ENCODE measurements at places on chromosomes 5 and 9.

DNA sequence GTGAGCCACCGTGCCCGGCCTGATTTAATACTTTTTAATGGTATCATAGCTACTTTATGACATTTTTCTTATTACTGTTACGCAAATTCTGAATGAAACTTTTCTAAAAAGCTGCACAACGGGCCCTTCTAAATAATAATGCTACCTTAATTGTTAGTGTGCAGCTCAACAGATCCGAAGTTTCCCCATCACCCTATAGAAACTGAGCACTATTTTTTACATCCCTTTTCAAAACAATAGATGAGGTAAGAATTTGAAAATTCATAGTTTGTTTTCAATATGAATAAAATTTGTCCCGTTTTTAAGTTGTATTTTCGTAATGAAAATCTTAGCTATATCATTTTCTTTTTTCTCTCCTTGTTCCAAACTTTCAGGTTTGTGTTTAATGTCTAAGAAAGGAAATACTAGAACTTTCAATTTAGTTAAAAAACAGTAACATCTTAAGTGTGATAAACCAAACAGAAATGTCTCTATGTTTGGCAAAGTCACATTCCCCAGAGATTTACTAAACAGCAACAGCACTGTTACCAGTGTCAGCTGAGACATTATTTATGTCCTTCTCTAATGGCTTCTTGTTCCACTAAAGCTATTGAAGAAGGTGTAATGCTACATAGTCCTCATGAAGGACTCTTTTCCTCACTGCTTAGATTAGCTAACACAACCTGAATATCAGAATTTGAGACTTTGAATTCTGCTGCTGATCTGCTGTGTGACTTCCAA lies 22.9 kb downstream of the KIF2A start:
- no peak for DNase-seq

- DNase-seq = no peak
Measured at GRCh38 chr9:127506814-127507750, 55.8 kb downstream of the LRSAM1 start.

DNA sequence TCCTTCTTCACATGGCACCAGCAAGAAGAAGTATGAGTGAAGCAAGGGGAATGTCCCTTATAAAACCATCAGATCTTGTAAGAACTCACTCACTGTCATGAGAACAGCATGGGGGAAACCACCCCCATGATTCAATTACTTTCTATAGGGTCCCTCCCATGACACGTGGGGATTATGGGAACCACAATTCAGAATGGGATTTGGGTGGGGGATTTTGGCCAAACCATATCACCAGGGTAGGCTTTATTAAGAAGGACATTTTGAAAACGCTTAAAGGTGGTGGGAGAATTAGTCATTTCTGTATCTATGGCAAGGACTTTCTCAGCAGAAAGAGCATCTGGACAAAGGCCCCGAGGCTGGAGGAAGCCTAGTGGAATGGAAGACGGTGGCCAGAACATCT lies 100.2 kb upstream of the ADAMTS16 start:
- no peak for DNase-seq

DNA sequence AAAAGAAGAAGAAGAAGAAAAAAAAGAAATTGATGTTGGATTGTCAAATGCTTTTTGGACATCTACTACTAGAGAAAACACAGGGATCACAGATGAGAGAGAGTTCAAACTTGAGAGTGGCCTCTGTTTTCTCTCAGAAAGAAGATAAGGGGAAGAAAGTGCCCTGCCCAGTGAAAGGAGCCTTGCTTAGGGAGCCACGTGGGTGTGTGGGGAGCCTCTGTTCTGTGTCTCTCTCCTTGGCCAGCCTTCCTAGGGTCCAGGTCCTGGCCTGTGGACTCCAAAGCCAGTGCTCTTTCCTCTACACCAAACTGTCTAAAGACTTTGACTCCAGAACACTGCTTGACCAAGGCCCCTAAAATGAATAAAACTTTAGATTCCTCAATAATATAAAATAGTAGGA lies 22.0 kb upstream of the COL15A1 start:
- no peak for DNase-seq

- DNase-seq = no peak
Measured at GRCh38 chr9:74755355-74755754, 132.4 kb downstream of the TRPM6 start.

DNA sequence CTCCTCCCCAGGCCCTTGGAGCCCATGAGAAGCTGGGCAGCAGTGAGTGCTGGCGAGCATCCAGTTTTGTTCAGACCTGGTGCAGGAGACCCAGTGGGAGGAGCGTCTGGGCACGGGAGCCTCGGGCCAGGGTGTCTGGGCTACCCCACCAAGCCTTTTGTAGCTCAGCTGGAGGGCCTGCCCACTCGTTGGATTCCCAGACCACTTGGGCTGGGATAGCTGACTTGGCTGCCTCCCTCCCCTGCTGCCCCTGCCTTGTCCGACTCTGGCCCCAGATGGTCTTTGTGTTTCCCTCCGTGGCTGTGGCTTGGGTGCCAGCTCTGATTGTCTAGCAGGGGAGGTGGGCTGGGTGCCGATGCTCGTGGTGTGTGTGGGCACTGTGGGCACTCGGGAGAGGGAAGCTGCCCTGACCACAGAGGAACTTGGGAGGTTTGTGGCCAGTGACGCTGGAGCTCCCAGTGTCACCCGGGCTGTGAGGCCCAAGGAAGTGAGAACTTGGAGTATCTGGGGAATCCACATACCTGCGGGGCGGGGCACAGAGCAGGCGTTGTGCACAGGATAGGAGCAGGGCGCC lies 47.3 kb downstream of the WNK2 start:
- no peak for DNase-seq

DNA sequence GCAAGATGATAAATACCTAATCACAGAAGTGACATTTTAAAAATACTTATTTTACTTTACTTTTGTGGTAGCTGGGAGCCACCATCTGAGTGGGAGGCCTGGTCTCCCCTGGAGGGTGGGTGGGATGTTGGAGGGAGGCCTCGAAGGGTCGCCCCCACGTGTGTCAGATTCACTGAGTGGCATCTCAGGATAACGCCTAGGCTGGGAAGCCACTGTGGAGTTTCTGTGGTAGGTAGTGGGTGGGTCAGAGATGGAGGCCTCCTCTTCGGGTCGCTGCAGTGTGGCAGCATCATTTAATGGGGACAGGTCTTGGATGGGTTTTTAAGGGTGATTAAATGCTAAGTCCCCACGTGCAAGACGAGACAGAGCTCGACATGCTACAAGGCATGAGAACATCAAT lies 1154.8 kb upstream of the CDH18 start:
- no peak for DNase-seq

GRCh38 chr5:133930813-133931090 lies 37.7 kb downstream of the C5orf15 start:
- DNase-seq = no peak

DNA sequence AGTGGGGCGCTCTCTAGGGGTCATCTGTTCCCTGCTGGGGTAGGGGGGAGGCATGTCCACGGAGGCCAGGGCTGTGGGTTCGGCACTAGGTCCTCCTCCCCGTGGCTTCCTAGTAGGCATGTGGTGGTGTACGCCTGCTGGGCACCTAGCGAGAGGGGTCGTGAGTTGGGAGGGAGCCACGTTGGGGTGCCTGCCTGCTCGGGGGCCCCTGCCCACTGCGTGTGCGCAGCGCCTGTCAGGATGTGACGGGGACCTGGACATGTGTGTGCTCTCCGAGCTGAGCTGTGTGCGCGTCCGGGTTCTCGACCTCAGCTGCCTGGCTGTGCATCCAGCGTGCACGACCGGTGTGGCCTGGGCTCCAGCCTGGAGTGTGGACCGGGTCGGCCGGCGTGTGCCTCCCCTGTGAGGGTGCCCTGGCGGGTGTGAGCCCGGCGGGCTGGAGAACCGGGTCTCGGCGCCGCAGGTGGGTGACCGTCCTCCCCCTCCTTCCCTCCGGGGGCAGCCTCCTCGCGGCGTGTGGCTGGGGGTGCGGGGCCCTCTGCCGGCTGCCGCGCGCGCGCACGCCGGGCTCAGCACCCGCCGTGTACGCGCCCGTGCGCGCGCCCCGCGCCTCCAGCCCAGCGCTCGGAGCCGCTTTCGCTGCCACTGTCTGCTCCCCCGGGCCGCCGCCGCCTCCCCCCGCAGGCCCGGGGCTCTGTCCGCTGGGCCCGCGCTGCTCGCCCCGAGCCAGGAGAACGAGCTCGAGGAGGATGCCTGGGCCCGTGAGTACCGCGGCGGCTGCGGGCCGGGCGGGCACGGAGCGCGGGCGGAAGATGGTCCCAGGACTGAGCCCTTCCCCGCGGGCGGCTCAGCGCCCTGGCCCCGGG lies at the start of gene PRR7:
TSS of gene PRR7 (plus strand) at position 615 of the 866 bp plus-strand sequence. CDS start 8,254 bp downstream, outside the sequence.
- DNase-seq = peak; percentile 43

GRCh38 chr5:4547547-4547946 lies 592.6 kb upstream of the ADAMTS16 start:
- no peak for DNase-seq

DNA sequence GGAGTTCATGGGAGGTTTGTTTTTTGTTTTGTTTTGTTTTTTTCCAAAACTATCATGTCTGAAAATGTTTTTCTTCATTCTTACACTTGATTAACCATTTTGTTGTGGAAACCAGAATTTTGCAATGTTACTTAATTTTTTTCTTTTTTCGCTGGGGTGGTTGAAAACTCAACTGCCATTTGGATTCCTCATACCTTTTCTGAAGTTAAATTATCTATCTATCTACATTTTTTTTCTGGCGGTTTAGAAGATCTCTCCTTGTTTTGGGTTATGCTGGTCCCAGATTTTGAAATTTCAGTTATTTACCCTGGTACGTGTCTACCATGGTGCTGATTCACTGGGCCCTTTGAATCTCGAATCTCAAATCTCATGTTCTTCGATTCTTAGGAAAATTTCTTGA lies 316.2 kb upstream of the SMARCA2 start:
- DNase-seq = no peak

DNA sequence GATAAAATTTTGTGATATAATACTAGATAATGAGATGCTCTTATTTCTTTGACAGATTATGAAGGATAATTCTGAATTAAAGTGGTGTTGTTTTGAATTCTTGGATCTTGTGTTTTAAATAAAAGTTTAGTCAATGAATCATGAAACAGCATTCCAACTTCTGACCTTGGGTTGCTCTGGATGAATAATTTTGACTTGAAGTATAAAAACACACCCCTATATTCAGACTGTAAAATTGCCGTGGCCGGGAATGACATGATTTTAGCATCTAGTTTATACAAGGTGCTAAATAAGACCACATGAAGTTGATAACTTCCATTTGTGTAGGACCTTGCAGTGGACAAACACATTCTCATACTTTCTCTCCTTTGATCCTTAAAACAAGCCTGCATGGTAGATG lies 67.2 kb upstream of the DAP start:
- no peak for DNase-seq

DNA sequence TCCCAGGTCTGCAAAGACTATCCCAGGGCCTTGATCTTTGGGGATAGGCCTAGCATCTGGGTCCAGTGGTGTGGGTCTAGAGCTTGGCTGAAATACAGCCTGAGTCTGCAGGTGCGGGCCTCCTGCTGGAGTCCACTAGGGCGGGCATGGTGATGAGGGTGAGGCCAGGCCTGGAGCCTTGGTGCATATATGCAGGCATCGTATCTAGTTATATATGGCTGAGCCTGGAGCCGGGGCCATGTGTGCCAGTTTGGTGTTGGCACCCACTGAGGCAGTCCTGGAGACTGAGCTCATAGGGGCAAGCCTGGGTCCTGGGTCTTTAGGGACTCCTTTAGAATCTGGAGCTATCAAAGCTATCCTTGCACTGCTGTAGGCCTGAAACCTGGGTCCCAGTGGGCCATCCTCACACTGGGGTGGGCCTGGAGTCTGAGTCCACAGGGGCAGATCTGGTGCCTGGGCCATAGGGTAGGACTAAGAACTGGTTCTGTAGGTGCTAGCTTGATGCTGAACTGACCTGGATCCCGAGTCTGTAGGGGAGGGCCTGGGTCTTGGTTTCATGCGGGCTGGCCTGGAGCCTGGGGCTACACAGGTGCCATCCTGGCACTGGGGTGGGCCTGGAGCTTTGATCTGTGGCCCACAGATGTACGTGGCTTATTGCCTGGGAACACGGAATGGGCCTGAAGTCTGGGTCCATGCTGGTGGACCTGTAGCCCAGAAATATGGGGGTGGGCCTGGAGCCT lies 346.5 kb upstream of the MEF2C start:
- DNase-seq = no peak

DNA sequence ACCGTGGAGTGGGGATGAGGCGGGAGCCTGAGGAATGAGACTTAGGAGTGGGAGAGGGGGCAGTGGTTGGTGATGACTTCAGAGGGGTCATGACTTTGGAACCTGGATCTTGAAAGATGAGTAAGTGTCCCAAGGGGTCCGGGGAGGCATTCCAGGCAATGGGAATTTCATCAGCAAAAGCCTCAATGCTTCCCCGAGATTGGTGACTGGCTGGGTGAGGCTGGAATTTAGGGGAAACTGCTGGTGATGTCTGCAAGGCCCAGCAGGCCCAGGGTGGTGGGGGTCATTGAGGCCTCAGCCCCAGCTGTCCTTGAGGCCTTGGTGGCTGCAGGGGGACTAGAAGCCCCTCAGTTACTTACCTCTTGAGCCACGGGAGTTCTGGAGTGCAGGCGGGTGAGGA lies 7.5 kb downstream of the NDST1 start:
- DNase-seq = no peak

GRCh38 chr9:29393064-29393463 lies 1819.8 kb upstream of the C9orf72 start:
- no peak for DNase-seq

- DNase-seq = no peak
Measured at GRCh38 chr9:5008202-5008601, 23.1 kb downstream of the JAK2 start.

GRCh38 chr5:125713109-125713805 lies 710.0 kb upstream of the GRAMD2B start:
- no peak for DNase-seq

DNA sequence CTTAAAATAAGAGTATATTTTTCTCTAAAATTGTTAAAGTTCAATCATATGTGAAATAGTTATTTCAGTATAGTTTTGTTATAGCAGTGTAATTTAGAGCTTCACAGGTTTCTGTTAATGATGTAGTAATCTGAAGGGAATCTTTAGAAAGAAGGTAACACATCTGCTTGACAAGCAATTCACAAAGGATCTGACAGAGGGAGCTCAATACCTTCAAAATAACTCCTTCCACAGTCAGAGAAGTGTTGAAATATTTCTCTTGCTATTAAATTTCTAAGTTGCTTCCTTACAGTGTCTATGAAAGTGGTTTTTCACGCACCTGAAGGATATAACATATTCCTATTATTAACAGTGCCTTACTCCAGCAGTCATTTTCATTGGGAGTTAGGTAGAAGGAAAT lies 44.9 kb downstream of the SLC25A51 start:
- DNase-seq = no peak

GRCh38 chr9:15475923-15476536 lies 34.7 kb downstream of the PSIP1 start:
- no peak for DNase-seq

- no peak for DNase-seq
Measured at GRCh38 chr9:132077881-132078698, 1.6 kb downstream of the MED27 start.

GRCh38 chr5:112640546-112640945 lies 97.1 kb upstream of the APC start:
- no peak for DNase-seq

DNA sequence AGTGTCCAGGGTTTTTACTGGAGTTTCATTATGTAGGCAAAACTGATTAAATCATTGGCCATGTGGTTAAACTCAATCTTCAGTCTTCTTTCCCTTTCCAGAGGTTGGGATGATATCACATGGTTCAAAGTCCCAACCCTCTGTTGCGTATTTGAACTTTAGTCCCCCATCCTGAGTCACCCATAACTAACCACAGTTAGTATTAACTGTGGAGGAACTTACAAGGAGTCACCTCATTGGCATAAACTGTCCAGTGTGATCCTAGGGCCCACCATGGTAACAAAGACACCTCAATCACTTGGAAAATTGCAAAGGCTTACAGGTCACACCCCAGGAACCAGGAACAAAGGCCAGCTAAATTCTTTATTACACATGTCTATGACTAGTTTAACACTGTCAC lies 188.5 kb downstream of the COX7C start:
- DNase-seq = no peak

Measured in stimulated activated CD4-positive, alpha-beta T cell treated with anti-CD3 and anti-CD28 coated beads, TNF-alpha, amount 100 ng/mL, for 48 hours (primary cell).